NCI-H1048 (cell line): ENCODE measurements at places on chromosomes 1 and 21.

- no peak for DNase-seq
Observed at GRCh38 chr1:182630586-182630985, 26.4 kb upstream of the RGS16 start.

GRCh38 chr21:46636181-46636512 lies 673 bp downstream of the PRMT2 start:
- no peak for DNase-seq

DNA sequence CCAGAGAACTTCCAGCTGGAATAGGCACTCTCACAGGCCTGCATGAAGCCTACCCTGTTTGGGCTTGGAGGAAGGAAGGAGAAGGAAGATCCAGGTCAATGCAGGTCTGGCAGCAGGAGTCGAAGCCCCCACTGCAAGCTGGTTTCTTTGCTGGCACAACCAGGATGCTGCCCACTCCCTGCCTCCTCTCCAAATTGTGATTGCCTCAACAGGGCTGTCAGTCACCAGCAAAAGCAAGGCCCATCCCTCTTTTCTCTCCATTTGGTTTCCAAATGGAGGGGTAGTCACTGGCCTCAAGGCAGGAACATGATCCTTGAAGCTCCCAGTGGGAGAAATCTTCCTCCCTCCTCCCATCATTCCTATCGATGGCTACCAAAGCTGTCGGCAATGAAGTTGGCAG lies 37.0 kb downstream of the PACC1 start:
- DNase-seq = no peak

GRCh38 chr1:3695326-3696217 lies 43.3 kb downstream of the TP73 start:
- no peak for DNase-seq

GRCh38 chr1:34013958-34014737 lies 150.3 kb downstream of the HMGB4 start:
- no peak for DNase-seq

GRCh38 chr1:116852910-116853309 lies 56.8 kb upstream of the PTGFRN start:
- DNase-seq = no peak

- no peak for DNase-seq
Observed at GRCh38 chr1:22602060-22602740, 34.2 kb upstream of the C1QA start.

DNA sequence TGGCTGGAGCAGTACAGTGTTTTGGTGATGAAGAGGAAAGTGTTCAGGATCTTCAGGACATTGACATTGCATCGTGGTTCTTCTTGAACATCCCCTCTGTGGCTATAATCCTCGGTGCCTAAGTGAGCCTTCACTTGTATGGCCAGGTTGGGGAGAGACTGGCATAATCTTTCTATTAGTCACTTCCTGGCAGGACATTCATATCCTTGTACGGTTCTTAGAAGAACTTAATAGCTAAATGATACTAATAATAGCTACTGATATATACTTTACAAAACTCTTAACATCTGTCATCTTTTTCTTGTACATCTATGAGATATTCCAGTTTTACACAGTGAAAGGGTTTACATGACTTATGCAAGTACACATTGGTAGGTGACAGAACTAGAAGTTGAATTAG lies 35.8 kb downstream of the CELF3 start:
- DNase-seq = no peak

DNA sequence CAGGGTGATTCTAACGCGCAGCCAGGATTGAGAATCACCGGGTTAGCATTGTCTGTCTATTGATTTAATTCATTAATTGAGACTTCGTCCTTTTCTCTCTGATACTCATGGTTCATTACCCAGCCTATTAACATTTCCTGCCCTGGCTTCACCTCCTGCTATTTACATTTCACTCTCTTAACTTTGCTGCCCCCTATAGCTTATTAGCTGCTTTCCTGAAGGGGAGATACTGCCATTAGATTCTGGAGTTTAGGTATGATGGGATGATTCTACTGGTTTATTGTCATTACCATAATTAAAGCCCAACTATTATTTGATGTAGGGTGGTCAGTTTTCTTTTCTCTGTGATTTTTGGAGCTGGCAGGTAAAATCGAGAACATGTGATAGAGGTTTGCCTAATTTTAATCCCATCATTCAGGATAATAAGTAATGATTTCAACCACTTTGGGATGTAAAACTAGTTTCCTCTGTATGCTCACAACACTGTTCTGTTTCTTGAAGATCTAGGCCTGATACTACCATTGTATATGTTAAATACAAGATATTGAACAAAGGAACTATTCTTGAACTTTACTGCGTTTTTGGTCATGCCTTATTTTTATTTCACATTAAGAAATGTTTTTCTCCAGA lies 6.4 kb downstream of the PPP2R5A start:
- peak; percentile 42 for DNase-seq

GRCh38 chr1:19086176-19086875 lies 123.7 kb downstream of the UBR4 start:
- DNase-seq = no peak

- no peak for DNase-seq
Observed at GRCh38 chr1:226017070-226017469, 17.9 kb upstream of the SDE2 start.

- no peak for DNase-seq
Observed at GRCh38 chr1:95984798-95985374, 736.7 kb upstream of the PTBP2 start.

DNA sequence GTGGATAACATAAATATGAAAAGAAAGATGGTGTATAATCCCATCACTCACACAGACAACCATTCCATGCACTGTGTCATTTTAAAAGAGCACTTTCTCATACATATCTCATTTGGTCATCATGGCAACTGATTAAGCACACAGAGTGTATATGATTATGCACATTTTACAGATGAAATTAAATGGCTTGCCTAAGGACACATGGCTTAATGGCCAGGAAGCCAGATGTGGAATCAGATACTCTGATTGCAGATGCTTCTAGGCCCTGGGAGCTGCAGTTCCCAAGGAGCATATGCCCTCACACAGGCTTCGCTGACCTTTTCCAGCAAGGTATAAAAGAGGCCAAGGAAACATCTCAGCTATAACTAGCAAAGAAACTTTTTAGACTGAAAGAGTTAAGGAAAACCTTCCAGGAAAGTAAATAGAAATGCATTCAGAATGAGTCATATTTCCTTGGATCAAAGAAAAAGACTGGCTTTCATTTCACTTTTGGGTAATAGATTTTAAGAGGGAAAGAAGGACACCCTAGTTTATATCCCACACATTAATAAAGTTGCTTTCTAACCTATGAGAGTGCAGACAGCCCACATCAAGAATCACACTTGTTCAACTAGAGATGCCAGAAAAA lies 19.6 kb upstream of the FAM89A start:
- DNase-seq = no peak

GRCh38 chr1:69710484-69711189 lies 142.9 kb downstream of the LRRC7 start:
- no peak for DNase-seq
